Eye (tissue), 1 donor: ENCODE measurements at places on chromosomes 7 and 10.

- no peak for DNase-seq
Observed at GRCh38 chr7:99433158-99433557, 5.4 kb downstream of the PTCD1 start.

DNA sequence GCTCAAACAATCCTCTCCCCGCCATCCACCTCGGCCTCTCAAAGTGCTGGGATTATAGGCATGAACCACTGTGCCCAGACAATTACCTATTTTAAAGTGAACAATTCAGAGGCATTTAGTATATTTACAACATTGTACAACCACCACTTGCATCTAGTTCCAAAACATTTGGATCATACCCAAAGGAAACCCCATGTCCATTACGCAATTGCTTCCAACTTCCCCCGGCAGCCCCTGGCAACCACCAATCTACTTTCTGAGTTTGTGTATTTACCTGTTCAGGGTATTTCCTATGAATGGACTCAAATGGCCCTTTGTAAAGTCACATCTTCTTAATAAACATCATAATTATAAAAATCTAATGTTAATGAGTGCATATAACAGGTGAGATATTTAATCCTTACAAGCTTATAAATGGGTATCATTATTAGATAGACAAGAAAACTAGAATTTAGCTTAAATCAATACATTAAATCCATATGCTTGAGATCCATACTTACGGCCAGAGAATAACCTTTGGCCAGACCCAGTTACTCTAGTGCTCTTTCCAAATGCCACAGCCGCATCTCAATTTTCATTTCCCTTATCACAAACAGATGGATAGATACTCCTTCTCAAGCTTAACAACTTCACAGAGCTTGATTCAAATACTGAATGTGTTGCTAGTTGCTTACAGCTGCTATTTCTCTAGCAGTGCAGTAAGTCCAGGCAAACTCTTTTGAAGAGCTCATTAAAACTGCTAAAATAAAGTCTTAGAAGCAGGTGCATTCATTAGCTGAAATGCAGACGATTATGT, 133.4 kb upstream of the MKLN1 start:
- no peak for DNase-seq

- DNase-seq: no peak
Observed at GRCh38 chr10:132542086-132542775, 4.6 kb downstream of the INPP5A start.

- peak; percentile 74 for DNase-seq
Observed at GRCh38 chr10:75398692-75399460, 2.7 kb downstream of the ZNF503 start.

DNA sequence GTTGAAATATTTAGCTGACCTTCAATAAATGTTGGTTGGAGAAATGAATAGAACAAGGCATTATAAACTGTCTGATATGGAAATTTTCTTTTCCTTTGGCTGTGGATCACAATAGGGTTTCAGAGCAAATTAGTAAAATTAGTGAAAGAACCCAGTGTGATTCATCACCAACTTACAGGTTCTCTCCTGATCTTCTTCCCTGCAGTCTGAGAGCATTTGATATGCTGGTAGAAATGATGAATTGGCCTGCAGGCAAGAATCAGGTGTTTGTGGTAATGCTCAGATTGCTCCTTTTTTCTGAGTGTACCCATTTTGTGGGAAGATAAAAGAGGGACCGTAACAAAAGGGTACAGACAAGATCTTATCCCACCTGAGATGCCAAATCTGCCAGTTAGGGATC, 51.9 kb downstream of the BTAF1 start:
- no peak for DNase-seq

DNA sequence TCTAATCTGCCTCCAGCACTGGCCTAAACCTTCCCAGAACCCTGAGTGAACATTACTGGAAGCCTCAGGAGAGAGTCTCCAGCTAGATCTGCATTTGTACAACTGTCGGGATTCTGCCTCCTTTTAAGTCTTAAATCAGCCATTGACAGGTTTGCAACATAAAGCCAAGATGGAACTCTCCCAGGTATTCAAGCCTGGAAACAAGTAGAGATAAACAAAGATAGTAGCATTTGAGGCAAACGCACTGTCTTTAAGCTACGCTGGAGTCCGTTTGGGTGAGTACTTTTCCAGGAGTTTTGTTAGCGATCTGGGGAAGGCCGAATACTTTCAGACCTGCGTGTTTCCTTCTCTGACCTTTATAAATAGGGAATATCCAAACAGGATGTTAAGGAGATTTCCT, 317.2 kb upstream of the FZD8 start:
- DNase-seq: no peak
